ENCODE measurements at places on chromosomes 7 and 10. TPM values are rescaled to one million over a fixed set of nuclear protein-coding genes. Genes with fewer than 3 reads are reported as not detected.

GRCh38 chr7:105365541-105366534 lies 22.9 kb downstream of the SRPK2 start:
- DNase-seq: no peak

GRCh38 chr7:20793694-20794394 lies 7.2 kb upstream of the SP8 start:
- peak; percentile 26 for DNase-seq

The PRSS37 gene
- total RNA-seq: not detected

- DNase-seq: no peak
These were observed 138.1 kb downstream of the ADAM22 start for GRCh38 chr7:88071994-88072714.

DNA sequence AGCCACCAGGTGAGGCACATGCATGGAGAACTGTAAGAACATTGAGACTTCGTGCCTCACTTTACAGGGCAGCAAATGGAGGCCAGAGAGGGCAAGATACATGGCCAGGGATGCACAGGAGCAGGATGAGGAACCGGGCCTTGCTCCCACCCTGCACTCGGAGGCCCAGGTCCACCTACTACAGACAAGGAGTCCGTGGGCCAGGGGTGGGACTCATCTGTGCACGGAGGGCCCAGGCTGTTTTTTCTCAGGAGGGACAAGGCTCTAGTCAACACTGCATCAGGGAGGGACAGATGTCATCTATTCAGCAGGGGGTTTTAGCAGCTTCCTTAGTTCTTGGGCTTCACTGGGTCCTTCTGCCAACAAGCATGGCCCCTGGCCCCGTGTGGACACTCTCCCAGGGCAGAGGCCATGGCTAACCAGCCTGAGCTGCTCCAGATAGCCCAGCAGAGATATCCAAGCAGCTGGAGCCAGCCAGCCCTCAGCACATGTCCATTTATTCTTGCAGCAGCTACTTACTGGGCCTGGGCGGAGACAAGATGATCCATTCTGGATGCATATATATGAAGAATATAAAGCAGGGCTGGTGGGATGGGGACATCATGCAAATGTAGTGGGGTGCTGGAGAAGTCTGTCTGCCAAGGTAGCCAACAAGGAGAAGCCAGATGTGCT lies 134.5 kb upstream of the RET start:
- no peak for DNase-seq

DNA sequence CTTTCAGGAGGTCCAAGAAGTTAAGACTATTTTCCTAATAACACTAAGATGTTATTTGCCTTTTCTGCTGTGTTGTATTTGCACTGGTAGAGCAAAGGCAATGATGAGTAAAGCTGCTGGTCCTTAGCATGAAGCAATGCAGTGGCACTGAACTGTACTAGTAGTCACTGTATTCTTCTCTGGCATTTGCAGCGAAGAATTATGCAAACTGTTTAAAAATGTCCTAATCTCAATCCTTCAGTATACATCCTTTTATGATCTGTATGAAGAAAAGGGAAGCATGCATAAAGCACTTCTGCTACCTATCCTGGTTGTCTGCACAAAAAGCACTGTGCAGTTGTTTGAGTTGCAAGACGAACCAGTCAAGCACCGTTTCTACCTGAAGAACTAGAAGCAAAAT lies 20.4 kb downstream of the IGF2BP3 start:
- no peak for DNase-seq

DNA sequence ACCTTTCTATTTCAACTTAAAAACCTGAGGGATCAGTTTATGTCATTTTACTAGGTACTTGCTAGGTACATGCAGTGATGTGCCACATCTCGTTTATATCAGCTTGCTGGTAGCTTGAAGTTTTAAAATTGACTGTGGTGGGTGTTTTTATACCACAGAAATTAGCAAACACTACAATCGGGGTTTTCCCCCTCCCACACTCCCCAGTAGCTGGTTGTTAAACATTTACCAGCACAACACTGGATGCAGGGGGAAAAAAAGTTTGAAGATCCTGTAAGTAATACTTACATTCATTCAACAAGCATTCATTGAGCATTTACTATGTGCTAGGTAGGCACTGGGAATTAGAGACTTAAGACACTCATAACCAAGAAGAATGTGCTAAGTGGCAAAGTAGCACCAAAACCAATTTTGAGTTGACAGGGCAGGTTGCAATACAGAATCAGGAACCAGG lies 32.6 kb downstream of the USP6NL start:
- DNase-seq: peak; percentile 48

DNA sequence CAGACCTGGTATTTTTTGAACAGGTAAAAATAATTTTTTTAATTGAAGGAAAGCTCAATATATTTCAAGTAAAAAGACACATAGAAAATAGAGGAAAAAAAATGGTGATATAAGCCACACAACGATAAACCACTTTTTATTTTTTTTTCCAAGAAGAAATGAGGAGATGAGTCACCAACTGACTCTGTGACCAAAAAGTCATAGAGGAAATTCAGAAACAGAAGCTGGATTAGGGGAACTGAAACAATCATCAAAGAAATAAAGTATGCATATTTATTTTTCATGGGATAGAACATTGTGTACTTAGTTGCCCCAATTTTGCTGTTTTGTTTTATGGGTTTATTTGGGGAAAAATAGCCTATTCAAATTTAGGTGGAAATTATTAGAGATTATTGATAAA lies 176.8 kb upstream of the AGR3 start:
- no peak for DNase-seq

The OPALIN gene
- total RNA-seq: not detected

GRCh38 chr10:59672150-59672875 lies 37.3 kb downstream of the SLC16A9 start:
- peak; percentile 13 for DNase-seq

DNA sequence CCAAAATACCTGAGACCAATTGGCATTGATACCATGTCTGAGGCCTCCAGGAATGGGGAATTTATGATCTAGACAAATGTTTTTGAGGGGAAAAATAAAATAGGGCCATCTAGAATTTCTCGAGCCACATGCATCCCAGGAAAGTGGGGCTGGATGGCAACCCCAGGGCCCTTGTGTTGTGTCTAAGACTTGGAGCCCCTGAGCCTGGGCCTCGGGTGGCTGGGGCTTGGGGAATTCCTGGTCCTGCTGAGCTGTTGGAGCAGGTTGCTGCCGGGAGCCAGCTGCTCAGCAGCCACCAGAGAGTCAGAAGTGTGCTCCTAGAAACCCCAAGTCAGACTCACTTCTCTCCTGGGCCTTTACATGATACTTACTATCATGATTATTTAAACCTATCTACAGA lies 172.9 kb downstream of the WDR37 start:
- DNase-seq: no peak

- no peak for DNase-seq
These were observed 15.5 kb upstream of the MICALL2 start for GRCh38 chr7:1474736-1475135.

GRCh38 chr7:45657890-45658715 lies 83.9 kb downstream of the ADCY1 start:
- DNase-seq: no peak

The GIMAP4 gene
- total RNA-seq: 0.27 TPM
